ENCODE measurements at places on chromosomes 1 and 21.

DNA sequence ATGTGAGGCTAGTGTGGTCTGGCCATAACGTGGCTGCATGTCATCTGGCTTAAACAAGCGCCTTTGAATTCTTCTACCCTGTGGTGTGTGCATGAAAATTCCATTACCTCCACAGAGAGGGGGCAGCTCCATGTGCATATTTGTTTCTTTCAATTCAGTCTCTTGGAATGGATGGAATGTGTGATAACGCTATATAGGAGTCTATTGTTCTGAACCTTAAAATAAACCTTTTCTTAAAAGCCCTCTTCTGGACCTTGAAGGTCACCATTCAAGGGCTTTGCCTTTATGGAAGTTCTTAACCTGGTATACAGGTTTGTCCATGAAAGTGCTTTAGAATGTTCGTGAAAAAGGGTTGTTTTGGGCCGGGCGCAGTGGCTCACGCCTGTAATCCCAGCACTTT lies 118.2 kb upstream of the ADGRL2 start:
- no peak for DNase-seq

- DNase-seq: no peak
Observed at GRCh38 chr1:28591708-28592320, at the start of gene RAB42. TSS of gene RAB42 (plus strand) at chr1:28592265. CDS start at chr1:28592512, 247 bp downstream.

- DNase-seq: no peak
Observed at GRCh38 chr1:48194801-48195200, 27.7 kb upstream of the SLC5A9 start.

- DNase-seq: no peak
Observed at GRCh38 chr1:24411963-24412362, 1.6 kb downstream of the STPG1 start.

DNA sequence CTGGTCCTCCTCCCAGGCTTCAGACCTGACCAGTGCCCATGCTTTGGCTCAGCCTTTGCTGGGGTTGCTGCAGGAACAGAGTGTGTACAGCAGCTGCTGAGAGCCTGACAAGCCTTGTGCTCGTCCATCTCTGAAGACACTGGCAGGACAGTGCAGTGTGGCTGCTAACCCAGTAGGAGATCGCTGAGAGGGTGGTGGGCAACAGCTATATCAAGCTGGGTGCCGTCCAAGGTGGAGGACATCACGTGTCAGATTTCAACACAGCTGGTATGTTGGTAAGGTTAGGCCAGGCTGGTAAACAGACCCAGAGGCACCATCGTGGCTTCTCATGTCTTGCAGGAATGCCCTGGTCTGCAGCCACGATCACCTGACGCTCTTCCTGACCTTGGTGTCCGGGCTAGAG lies 17.9 kb upstream of the SLC25A34 start:
- DNase-seq: no peak

GRCh38 chr1:115428676-115429075 lies 90.6 kb upstream of the NGF start:
- DNase-seq: no peak

DNA sequence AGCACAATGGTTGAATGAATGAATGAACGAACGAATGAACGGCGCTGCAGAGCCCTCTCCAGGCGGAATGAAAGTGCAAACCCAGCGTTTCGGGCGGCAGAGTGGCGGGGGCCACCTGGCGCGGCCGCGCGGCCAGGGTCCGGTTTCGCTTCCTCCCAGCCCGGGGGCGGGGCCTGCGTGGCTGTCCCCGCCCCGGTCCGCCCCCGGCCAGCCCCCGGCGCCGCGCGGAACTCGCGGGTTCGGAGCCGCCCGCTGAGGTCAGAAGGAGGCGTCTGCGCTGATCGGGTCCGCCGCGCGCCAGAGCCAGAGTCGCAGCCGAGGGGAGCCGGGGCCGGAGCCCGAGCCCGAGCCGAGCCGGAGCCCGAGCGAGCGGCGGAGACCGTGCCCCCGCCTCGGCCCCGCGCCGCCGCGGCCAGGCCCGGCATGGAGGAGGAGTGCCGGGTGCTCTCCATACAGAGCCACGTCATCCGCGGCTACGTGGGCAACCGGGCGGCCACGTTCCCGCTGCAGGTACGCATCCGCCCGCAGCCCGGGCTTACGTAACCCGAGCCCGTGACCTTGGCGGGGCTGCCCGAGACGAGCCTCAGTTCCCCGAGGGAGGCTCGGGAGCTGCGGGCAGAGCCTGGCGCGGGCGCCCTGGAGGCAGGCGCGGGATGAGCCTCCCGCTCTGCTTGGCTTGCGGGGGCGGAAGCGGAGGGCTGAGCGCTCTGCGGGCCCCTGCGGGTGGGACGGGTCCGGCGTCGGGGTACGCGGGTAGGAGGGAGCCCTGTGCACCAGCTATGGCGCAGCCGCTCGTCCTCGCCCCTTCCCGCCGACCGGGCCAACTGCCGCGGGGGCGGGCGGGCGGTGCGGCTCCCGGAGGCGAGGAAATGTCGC lies at the start of gene PDXK:
Gene PDXK (plus strand): TSS at position 258 of the 876 bp plus-strand sequence. CDS start 166 bp downstream, at position 424.
- no peak for DNase-seq

GRCh38 chr1:168134132-168134531 lies 2.6 kb downstream of the GPR161 start:
- DNase-seq: no peak

DNA sequence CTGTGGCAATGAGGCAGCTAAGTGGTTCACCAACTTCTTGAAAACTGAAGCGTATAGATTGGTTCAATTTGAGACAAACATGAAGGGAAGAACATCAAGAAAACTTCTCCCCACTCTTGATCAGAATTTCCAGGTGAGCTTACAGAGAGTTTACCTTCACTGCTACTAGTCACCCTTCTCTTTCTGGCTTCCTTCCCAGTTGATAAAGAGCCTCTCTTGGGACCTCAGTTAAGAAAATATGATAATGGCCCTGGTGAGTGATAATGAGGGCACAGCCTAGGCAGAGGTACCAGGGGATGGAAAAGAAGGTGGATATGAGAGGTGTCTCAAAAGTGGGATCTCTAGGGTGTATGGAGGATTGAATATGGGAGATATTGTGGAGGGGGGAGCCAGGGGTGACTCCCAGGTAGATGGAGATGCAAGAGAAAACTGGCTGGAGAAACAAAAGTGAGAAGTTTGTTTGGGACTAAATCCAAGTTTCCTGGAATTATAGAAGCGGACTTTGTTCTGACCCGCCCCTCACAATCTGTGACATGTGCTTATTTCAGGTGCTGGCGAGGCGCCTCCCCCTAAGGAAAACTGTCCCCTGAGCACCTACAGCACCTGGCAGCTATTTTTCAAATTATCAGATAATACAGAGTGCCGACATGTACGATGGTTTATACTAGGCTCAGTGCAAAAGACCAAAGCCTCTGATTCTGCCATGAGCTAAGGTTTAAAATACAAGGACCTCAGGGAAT lies 13.7 kb downstream of the MTARC2 start:
- DNase-seq: no peak

DNA sequence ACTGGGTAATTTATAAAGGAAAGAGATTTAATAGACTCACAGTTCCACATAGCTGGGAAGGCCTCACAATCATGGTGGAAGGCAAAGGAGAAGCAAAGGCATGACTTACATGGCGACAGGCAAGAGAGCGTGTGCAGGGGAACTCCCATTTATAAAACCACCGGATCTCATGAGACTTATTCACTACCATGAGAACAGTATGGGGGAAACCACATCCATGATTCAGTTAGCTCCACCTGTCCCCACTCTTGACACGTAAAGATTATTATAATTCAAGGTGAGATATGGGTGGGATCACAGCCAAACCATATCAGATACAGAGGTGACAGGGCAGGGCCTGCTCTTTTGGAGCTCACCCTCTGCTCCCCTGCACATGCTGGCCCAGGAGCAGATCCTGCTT lies 31.4 kb upstream of the TMEM61 start:
- DNase-seq: no peak
